CD4-positive, alpha-beta T cell (primary cell): ENCODE measurements at places on chromosomes 6 and 20.

DNA sequence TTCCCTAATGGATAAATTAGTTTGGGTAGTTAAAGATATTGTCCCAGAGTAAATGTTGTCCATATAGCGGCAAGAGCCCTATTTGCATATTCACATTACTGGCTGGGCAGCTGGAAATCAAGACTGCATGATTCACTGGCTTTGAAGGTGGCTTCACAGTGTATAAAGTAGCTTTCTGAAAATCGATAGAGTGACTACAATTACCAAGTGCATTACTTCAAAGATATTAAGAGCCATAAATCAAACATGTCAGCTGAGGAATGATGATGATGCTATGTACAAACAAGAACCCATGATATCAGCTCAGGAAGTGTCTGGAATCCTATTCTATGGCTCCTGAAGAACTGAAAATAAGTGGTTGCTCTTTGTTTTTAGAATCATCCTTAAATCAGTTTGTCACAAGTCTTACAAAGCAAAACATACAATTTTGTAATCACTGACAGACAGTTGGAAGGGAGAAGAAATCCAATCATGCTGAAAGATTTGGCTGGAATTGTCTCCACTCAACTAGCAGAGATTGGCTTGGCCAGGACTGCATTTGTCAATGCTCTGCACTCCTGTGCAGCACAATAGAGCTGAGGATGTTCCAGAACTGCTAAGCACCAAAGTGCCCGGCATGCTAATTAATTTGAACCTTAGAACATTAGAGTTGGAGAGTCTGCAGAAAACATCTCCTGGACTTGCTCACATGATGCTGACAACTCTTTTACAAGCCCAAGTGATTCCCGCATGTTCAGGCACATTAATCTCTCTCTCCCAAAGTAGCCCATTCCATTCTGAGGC lies 77.9 kb upstream of the B3GAT2 start:
- DNase-seq = no peak

- DNase-seq = no peak
Measured at GRCh38 chr20:44861531-44862006, 23.9 kb upstream of the YWHAB start.

GRCh38 chr20:51312480-51312783 lies 230.1 kb downstream of the NFATC2 start:
- DNase-seq = no peak

DNA sequence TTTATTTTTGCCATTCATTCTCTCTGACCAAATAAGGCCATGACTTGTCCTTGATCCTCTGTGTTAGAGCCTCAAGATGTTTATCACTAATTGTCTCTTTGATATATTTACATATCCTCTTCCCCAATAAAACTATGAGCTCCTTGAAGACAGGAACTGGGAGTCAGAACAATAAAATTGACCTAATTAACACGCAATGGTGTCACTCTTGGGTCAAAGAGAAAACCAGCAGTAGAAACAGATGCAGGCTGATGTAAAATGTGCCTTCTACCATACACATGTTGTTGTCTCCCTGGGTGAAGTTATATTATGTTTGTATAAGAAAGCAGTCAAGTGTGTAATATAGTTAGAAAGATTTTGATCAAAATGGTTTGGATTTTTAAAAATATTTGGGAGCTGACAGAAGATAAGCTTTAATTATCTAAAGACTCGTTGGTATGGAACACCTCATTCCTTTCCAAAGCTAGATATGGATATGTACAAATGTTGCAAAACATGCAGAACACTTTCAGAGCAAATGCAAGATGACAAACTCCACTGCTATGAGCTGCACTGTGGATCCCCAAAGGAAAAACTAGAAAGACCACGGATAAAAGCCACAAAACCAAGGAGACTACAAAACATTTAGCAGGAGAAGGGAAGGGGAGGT lies 109.7 kb upstream of the STMND1 start:
- DNase-seq = no peak

- DNase-seq = no peak
Measured at GRCh38 chr20:20823476-20823881, 111.0 kb upstream of the RALGAPA2 start.

GRCh38 chr6:56488281-56488680 lies 154.4 kb downstream of the DST start:
- no peak for DNase-seq

- DNase-seq = no peak
Measured at GRCh38 chr6:14417377-14417776, 299.8 kb downstream of the CD83 start.

- DNase-seq = no peak
Measured at GRCh38 chr20:50050660-50051308, 62.2 kb downstream of the UBE2V1 start.

- DNase-seq = no peak
Measured at GRCh38 chr6:34352305-34352937, 40.0 kb downstream of the NUDT3 start.

GRCh38 chr6:157281570-157281969 lies 41.7 kb downstream of the TMEM242 start:
- no peak for DNase-seq

GRCh38 chr20:48740712-48741111 lies 87.1 kb downstream of the PREX1 start:
- no peak for DNase-seq

DNA sequence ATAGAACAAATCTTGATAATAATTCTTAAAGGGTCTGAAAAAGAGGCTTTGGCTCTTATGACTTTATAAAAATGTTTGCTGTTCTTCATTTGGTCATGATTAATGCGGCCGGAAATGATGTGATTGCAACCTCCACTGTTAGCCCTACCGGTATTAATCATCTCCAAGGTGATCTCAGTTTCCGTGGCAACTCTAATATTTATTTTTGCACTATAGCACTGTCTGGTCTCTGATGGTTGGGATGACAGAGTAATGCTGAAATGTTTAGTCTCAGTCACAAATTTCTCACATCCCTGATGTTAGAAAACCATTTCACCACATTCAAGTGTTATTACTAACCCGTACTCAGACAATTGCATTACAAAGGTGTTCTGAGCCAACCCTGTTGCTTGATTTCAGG lies 87.4 kb downstream of the TMEM200A start:
- DNase-seq = no peak

DNA sequence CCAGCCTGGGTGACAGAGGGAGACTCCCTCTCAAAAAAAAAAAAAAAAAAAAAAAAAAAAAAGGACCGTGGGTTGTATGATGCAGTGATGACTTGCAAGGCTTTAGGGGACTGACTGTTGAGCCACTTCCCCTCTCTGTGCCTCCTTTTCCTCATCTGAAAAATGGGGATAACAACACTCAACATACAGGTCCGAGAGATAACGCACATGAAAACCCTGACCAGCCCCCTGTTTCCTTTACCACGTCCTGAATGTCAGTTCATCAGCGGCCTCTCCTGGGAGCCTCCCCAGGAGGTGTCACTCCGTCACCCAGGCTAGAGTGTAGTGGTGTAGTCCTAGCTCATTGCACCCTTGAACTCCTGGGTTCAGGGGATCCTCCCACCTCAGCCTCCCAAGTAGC lies 3.9 kb downstream of the SLA2 start:
- DNase-seq = peak; percentile 10

DNA sequence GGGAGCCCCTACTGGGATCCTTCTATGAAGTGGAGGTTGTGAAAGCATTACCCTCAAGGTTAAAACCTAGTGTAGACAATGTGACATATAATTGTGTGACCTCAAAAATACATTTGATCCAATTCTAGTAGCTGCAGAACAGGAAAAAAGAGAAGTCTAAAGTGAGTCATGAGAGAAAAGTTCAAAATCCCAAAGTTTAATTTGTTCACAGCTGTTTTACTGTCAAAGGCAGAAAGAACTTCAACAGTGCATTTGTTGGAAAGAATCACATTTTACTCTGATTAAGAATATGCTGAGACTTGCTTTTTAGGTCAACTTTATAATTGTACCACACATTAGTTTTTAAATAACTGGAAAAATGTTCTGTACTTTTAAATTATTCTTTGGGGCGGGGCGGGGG lies 1027.4 kb upstream of the FLRT3 start:
- no peak for DNase-seq

DNA sequence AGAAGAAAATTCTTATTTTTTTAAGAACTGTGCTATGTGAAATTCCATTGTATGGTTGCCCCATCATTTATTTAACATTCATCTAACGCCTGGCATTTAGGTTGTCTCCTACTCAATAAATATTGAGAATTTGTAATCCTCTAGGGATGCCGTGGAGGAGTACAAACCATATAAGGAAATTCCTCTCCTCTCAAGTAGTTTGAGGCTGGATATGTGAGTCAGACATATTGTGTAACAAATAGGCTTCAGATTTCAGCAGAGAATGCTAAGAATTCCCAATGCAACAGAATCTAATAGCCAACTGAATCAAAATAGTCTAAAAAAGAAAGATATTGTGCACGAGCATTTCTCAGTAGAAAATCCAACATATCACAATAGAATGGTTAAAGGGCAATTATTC lies 174.7 kb downstream of the OTOR start:
- DNase-seq = no peak

- DNase-seq = no peak
Measured at GRCh38 chr6:106572875-106573585, 56.3 kb downstream of the RTN4IP1 start.

DNA sequence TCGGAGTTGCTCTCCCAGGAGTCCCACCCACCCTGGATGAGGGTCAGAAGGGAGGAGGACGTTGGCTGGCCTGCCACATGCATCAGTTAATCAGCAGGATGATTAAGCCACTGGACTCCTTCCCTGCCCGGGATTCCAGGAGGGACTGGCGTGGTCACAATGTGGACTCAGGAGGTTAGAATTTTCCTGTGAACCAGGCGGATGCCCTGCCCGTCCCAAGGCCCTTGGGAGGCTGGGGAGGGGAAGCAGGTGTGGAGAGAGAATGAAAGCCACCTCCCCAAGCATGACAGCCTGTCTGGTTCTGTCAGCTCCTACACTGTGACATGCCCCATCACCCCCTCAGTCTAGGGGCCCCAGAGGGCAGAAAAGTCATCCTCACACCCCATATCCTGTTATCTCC lies 11.6 kb upstream of the ITPR3 start:
- no peak for DNase-seq

GRCh38 chr6:166423051-166423745 lies 40.5 kb upstream of the MPC1 start:
- DNase-seq = no peak

DNA sequence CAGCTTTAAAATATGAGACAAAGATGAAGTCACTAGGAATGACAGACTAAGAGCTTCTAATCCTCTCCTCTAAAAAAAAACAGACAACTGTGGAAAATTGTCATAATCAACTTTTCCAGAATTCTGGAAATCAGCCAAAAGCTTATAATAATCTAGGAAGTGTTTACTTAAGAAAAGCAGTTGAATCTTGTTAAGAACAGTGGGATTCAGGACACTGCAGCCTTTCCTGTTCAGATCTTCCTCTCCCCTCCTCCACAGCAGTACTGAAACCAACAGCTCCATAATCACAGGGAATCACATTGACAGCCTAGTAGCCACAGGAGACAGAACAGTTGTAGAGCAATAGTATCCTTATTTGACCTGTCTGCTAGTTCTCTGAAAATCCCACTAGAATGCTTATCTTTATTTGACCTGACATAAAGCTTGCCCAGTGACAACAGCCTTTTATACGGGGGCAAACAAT lies 41.6 kb downstream of the IBTK start:
- DNase-seq = no peak

- no peak for DNase-seq
Measured at GRCh38 chr6:122389704-122390372, 9.6 kb upstream of the HSF2 start.

- DNase-seq = no peak
Measured at GRCh38 chr6:16493112-16493511, 254.7 kb downstream of the GMPR start.

DNA sequence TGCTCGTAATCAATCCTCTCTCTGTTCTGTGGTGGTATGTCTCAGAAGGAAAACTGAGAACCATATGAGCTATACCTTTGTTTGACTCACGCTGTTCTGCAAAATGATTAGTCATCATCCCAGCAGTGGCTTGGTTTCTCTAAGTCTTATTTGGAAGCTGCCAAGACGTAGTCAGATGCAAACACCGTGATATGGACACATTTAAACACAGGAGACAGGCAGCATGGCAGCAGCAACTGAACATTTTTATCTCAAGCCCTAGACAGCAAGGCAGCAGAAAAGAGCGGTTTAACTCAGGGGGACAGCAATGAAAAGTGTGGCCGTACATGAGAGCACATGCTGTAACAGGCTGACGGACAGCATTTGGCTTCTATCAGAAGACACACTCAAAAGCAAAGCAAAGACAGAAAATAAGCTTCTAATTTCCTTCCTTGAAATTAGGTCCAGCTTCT lies 1295.1 kb downstream of the EPHA7 start:
- DNase-seq = no peak

DNA sequence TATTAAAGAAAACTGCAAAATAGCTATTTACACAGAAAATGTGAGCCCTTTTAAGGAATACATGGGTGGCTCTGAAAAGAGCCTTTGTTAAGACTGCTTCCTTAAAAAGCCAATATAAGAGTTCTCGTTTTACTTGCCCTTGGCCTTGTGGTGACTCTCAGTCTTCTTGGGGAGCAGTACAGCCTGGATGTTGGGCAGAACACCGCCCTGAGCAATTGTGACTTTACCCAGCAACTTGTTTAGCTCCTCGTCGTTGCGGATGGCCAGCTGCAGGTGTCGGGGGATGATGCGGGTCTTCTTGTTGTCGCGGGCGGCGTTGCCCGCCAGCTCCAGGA lies 111.5 kb downstream of the HFE start:
- DNase-seq = no peak

- no peak for DNase-seq
Measured at GRCh38 chr6:108556250-108556649, 4.5 kb upstream of the FOXO3 start.

GRCh38 chr6:151842816-151843215 lies 35.3 kb downstream of the ESR1 start:
- no peak for DNase-seq

GRCh38 chr6:139603581-139603980 lies 229.1 kb upstream of the CITED2 start:
- DNase-seq = no peak

DNA sequence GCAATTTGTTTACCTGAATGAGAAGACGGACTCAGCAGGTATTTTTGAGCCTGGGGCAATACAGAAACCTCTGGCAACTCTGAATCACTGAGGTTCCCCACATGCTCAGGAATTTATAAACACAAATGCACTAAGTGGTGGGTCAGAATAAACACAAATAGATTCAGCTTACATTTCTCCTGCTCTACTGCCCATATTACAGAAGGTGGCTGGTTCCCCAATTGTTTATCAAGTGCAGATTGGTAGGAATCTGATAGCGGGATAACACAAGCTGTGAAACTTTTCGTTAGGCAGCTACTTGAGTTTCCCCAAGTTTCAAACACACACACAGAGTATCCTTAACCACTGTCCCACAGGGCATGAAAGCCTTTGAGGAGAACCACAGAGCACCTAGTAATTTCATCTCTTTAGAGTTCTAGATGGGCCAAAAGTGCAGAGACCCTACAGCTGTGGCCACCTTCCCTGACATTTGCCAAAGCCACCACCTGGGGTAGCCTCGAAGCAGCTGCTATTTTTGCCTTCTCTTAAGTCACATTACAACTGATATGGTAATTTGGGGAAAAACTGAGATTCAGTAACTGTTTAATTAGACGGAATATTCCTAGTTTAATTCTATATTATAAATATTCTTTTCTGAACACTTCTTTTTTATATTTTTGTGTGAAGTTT lies 204.2 kb upstream of the PTCHD4 start:
- no peak for DNase-seq
